ENCODE measurements at places on chromosomes 3 and 15.

DNA sequence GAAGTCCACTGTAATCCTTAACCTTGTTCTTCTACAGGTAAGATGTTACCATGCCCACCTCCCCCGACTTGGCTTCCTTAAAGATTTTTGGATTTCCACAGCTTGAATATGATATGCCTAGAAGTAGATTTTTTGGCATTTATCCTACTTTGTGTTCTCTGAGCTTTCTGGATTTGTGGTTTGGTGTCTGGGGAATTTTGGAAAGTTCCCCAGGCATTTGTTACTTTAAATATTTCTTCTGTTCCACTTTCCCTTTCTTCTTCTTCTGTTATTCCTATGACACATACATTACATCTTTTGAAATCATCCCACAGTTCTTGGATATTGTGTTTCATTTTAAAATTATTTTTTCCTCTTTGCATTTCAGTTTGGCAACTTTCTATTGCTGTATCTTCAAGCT lies 122.1 kb upstream of the TMEM108 start:
- no peak for DNase-seq

GRCh38 chr15:75989045-75989444 lies 23.2 kb downstream of the NRG4 start:
- DNase-seq, result no peak

DNA sequence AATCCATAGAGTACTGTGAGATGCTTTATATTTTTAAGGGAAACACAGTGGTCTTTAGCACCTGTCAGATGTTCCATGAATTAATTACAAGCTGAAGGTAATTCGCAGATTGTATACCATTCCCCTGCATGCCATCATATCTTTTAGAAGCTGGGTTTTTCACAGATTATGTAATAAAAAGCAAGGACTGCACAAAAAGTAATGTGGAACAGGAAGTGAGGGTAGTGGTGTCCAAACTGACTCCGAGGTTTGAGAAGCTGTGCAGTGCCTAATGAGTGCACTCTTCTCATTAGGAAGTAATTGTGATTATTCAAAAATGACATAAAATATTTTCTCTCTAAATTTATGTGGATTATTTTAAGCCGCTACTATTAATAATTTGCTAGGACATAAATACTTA lies 123.2 kb downstream of the GOLIM4 start:
- no peak for DNase-seq

DNA sequence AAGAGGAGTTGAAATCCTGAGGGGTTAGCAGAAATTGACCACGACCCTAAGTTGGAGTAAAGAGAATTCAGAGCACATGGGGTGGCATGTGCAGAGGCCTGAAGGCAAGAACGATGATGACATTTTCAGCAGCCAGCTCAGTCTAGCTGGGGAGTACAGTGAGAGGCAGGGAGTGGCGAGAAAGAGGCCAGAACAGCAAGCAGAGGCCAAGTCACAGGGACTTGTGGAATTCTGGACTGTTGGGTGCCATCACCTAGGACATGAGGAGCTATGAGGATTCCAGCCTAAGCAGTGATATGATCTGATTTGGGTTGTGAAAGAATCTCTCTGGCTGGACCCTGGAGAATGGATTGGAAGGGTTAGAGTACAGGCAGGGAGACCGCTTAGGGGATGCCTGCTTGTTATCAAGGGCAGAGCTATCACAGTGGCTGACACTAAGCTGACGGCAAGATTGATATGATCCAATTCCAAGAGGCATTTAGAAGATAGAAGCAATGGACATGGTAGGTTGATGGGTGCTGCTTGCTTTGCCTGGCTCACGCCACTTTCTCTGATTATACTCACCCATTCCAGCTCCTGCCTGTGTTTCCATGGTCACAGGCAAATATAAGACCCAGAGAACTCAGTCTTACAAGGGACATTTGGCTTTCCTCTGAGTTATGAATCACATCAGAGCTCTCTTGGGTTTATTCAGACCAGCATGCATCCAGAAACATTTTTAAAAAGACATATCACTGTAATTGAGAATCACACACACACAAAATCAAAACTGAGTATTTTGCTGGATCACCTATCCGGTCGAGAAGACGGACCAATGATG lies 66.4 kb downstream of the LRTM1 start:
- no peak for DNase-seq

GRCh38 chr15:59283717-59284391 lies 77.2 kb downstream of the LDHAL6B start:
- no peak for DNase-seq

All from stimulated activated CD8-positive, alpha-beta memory T cell treated with anti-CD3 and anti-CD28 coated beads, Interleukin-7, amount 100 ng/mL, for 4 hours (primary cell).